ENCODE measurements at places on chromosomes 3 and 15. TPM values are rescaled to one million over a fixed set of nuclear protein-coding genes. Genes with fewer than 3 reads are reported as not detected.
A peak's percentile ranks its signal among the peaks of the same experiment; 100 is the strongest.

DNA sequence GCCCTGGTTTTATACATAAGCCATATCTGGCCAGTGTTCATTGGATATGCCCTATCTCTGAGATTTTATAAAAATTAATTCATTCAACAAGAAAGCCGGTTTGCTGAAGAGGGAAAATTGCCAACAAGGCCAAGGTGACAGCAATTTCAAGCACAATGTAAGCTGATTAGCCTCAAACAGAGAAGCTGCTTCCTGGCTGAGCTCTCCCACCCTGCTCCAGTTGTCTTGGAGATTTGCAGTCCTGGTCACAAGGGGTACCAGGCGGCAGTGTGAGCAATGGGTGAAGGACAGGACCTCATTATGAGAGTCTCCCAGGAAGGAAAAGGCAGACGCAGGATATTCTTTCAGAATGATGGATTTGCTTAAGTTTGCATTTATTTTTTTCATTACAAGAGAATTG is 5.4 kb upstream of the THSD4 start:
- no peak for DNase-seq

RAP2B gene
- total RNA-seq = 49.5 TPM

DNA sequence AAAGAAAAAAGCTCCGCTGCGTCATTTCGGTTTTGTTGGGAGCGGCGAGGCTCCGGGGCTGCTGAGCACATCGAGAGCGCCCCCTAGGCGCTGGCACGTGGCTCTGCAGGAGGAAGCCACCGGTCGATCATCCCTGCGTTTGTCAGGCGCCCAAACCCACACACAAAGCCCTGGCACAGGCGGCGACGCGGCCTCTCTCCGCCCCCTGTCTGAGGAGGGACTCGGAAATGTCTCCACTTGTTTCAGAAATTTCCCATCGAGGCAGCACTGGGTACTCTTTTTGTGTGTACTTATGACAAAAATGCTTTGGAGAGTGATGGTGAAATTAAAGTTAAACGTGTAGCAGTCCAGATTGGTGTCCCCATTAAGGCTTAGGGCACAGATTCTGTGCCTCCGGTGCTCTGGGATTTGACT is 407.3 kb upstream of the ONECUT1 start:
- DNase-seq = peak; percentile 44

DNA sequence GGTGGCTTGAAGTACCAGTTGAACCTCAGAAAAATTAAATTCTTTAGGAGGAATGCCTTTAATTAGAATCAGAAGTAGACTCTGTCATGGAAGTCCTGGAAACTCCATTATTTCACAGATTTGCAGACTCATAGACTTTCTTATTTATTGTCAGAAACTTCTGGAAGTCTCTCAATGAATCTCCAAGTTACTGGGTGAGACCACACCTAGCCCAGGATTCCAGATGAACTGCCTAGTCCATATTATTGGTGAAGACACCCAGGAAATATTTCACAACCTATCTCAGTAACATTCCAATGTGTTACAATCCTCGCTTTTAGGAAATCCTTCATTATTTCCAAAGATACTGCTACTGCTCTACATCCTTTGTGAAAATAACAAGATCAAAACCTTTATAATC is 6.5 kb upstream of the THBS1 start:
- peak; percentile 62 for DNase-seq

GRCh38 chr15:84748274-84749110 is at the start of gene ZNF592:
Gene ZNF592, plus strand, starts transcription at chr15:84748592. Its CDS starts 34,084 bp downstream, at chr15:84782676.
- peak; percentile 69 for DNase-seq
